ENCODE measurements at places on chromosomes 3 and 15. TPM values are rescaled to one million over a fixed set of nuclear protein-coding genes. Genes with fewer than 3 reads are reported as not detected.

GRCh38 chr3:183620252-183620628 lies 15.2 kb upstream of the KLHL24 start:
- H3K4me1 ChIP-seq = no peaks in the 10 kb centered on the region
- H3K4me3 ChIP-seq = no peak overlapping the region
- no peaks in the 10 kb centered on the region for H3K27me3 ChIP-seq
- no peak for DNase-seq
- H3K36me3 ChIP-seq = no peaks in the 10 kb centered on the region

GRCh38 chr3:178439504-178439903 lies 96.7 kb upstream of the KCNMB2 start:
- DNase-seq = no peak
- no peak overlapping the region for H3K4me3 ChIP-seq
- H3K27me3 ChIP-seq = no peaks in the 10 kb centered on the region
- no peaks in the 10 kb centered on the region for H3K36me3 ChIP-seq
- H3K4me1 ChIP-seq = no peaks in the 10 kb centered on the region

GRCh38 chr15:29308299-29308698 lies 38.7 kb upstream of the NSMCE3 start:
- no peak overlapping the region for H3K27ac ChIP-seq
- H3K4me1 ChIP-seq = no peaks in the 10 kb centered on the region
- no peaks in the 10 kb centered on the region for H3K36me3 ChIP-seq
- DNase-seq = no peak

DNA sequence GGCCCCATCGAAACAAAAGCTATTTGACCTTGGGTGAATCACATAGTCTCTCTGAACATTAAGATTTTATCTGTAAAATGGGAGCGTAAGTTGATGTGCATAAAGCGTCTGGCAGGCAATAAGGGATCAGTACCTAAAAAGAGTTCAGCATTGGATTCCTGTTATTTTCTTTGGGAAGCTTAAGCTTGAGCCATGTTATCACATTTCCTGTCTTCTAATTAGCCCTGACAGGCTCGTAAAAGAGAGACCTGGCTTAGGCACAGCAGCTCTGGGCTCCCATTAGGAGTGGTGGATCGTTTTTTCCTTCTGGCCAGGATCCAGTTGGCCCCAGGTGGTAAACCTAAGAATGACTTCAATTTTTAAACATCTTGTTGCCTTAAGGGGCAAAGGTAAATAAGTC lies 26.0 kb upstream of the CA12 start:
- H3K27me3 ChIP-seq = no peaks in the 10 kb centered on the region
- no peak overlapping the region for H3K4me3 ChIP-seq
- no peak for DNase-seq
- H3K27ac ChIP-seq = no peak overlapping the region
- H3K36me3 ChIP-seq = no peaks in the 10 kb centered on the region

DNA sequence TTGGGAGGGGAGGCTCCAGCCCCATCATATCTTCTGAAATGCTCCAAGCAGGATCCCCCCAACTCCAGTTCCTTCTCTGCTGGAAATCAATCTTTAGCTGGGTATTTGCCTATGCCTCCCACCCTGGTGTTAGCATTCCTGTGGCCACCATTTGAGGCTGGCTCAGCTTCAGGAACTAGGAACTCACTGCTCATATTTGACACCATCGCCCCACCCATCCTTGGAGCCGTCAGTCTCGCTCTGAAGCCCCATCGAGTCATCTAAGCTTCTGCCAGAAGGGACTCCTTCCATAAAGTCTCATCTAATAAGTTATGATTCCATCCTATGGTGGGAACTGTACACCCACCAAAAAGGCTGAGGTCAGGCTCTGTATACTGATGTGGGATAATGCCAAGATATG lies 26.4 kb downstream of the PRKCD start:
- H3K4me1 ChIP-seq = no peaks in the 10 kb centered on the region
- no peaks in the 10 kb centered on the region for H3K36me3 ChIP-seq
- no peaks in the 10 kb centered on the region for H3K27me3 ChIP-seq

DNA sequence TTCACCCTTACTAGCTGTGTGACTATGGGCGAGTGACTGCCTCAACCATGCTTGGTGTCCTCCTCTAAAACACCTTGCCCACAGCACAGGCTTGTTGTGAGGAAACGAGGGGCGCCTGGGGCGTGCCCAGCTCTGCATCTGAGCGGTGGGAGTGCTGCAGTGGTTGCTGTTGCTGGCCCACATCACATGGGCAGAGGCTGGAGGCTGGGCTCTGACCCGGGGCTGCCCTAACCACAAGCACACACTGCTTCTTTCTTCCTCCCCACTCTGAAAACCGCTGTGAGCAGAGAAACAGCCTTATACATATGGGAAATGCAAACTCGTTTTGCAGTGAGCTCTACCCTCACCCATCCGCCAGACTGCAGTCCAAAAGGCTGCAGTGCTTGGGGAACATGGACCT lies 74.8 kb upstream of the RPL32 start:
- no peaks in the 10 kb centered on the region for H3K4me1 ChIP-seq
- no peak overlapping the region for H3K4me3 ChIP-seq
- no peak overlapping the region for H3K27ac ChIP-seq
- no peaks in the 10 kb centered on the region for H3K36me3 ChIP-seq
- DNase-seq = no peak
- no peaks in the 10 kb centered on the region for H3K27me3 ChIP-seq

GRCh38 chr15:70045045-70045444 lies 52.7 kb downstream of the TLE3 start:
- no peaks in the 10 kb centered on the region for H3K27me3 ChIP-seq
- H3K36me3 ChIP-seq = no peaks in the 10 kb centered on the region
- DNase-seq = no peak
- H3K4me3 ChIP-seq = no peak overlapping the region

GRCh38 chr15:60350108-60350507 lies 47.7 kb downstream of the ANXA2 start:
- no peaks in the 10 kb centered on the region for H3K4me1 ChIP-seq
- no peak for DNase-seq
- H3K27me3 ChIP-seq = no peaks in the 10 kb centered on the region
- no peak overlapping the region for H3K4me3 ChIP-seq
- H3K27ac ChIP-seq = no peak overlapping the region
- no peaks in the 10 kb centered on the region for H3K36me3 ChIP-seq

GRCh38 chr3:186464424-186465093 lies 79.6 kb downstream of the CRYGS start:
- H3K4me1 ChIP-seq = no peaks in the 10 kb centered on the region
- H3K4me3 ChIP-seq = no peak overlapping the region
- DNase-seq = no peak
- H3K36me3 ChIP-seq = no peaks in the 10 kb centered on the region

DNA sequence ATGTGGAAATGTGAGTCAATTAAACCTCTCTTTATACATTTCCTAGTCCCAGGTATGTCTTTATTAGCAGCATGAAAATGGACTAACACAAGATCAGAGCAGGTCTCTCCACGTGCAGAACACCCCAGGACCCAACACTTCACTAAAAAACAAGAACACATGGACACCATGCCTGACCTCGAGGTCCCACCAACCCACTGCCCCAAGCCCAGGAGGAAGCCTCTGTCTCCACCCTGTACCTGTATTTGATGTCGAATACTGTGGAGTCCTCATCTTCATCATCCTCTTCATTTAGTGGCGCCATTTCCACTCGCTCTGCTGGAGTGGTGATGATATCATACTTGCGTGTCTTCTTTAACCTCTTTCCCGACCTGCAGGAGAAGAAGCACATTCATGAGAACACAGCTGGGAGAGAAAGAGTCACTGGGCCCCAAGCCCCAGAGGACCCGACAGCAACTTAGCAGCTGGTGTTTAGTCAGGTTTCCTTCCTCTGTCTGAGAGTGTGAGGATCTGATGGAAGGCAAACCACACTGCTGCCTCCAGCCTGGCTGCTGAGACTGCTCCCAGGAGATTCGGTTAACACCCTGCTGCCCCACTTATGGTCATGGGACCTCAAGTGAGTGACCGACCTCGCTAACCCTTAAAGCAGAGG lies 25.5 kb downstream of the FAM174B start:
- no peak overlapping the region for H3K4me3 ChIP-seq
- H3K27me3 ChIP-seq = no peaks in the 10 kb centered on the region
- no peak for DNase-seq
- no peak overlapping the region for H3K27ac ChIP-seq
- H3K4me1 ChIP-seq = no peaks in the 10 kb centered on the region

- DNase-seq = no peak
- H3K36me3 ChIP-seq = no peaks in the 10 kb centered on the region
- no peak overlapping the region for H3K4me3 ChIP-seq
Measured at GRCh38 chr15:33114374-33114717, 80.2 kb downstream of the FMN1 start.

DNA sequence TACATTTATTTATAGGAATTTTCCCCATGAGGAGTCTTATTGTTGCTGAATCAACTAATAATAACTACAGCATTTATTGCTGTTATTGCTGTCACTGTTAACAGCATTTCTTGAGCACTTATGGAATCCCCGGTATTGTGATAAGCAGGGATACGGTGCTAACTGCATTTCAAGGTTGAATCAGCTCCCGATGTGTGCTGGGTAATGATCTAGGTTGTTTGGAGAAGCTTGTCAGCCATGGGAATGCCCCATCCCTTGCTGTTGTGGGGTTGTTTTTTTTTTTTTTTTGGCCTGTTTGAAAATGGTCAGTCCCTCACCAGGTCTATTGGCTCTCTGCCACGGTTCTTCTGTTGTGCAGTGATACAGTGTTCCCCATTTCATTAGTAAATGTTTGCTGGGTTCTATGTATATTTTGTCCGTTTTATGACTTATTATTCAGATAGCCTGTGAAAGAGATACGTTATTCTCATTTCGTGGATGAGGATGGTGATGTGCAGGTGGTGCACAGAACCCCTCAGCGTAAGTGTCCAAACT lies 48.5 kb downstream of the MED12L start:
- H3K4me3 ChIP-seq = no peak overlapping the region
- no peaks in the 10 kb centered on the region for H3K4me1 ChIP-seq
- no peak overlapping the region for H3K27ac ChIP-seq
- no peaks in the 10 kb centered on the region for H3K27me3 ChIP-seq

GRCh38 chr3:4888913-4889846 lies 90.1 kb upstream of the BHLHE40 start:
- H3K36me3 ChIP-seq = no peaks in the 10 kb centered on the region
- H3K4me3 ChIP-seq = no peak overlapping the region

The SUMF1 gene
- 57.2 TPM for total RNA-seq

The LINGO1 gene
- 0.92 TPM for total RNA-seq

The MNS1 gene
- 3.0 TPM for total RNA-seq

The STXBP5L gene
- 29.0 TPM for total RNA-seq

The PLA2G4D gene
- not detected for total RNA-seq

The XIRP1 gene
- 0.10 TPM for total RNA-seq

The GOLGA8G gene
- not detected for total RNA-seq

The PROS1 gene
- total RNA-seq = 42.8 TPM

The GATM gene
- total RNA-seq = 132 TPM

The MME gene
- 2.1 TPM for total RNA-seq

The SYNM gene
- total RNA-seq = 43.6 TPM

The TMEM266 gene
- total RNA-seq = not detected

The SLC6A20 gene
- not detected for total RNA-seq

The KBTBD13 gene
- total RNA-seq = not detected
